Activated T-helper 1 cell treated with Interleukin-2 at 50 U/mL for 16 hours (primary cell): ENCODE measurements at places on chromosomes 13 and 19.

- DNase-seq = no peak
These were observed 5.1 kb downstream of the OR10H1 start for GRCh38 chr19:15810335-15810734.

DNA sequence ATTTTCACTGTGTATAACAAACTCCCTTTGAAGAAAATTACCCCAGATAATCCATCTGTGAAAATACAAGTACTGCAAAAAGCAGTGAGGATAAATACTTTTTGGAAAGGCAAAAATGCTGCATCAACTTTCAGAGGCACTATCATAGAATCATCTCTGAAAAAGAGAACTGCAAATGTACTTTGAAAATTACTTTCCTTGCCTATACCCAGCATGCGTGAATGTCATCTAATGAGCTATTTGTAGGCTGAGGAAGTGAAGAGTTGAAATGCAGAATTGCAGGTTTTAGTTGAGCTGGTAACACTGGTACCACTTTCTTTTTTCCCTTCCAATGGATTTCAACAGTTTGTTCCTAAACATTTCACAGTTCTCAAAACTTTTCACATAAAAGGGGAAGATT lies 196.7 kb downstream of the TBC1D4 start:
- DNase-seq = no peak

DNA sequence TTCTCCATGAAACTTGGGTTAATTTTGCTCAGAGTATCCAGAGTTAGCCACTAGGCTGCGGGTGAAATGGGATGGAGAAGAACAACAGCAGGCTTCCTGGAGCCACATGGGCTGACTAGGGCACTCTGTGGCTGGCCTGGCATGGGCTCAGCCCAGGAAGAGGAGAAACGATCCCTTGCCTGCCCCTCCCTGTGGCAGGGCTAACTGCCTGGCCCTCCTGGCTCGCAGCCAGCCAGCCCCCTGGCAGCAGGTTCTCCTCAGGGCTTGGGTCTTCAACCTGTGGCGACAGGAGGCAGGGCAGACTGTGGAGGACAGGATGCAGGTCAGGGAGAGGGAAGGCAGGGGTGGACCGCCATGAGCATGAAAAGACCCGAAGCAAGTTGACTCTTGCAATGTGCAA lies 78.7 kb upstream of the GPR183 start:
- DNase-seq = no peak

GRCh38 chr19:16223746-16224145 lies 26.0 kb downstream of the AP1M1 start:
- DNase-seq = no peak

- no peak for DNase-seq
These were observed 12.3 kb downstream of the ATP7B start for GRCh38 chr13:51998723-51999509.

DNA sequence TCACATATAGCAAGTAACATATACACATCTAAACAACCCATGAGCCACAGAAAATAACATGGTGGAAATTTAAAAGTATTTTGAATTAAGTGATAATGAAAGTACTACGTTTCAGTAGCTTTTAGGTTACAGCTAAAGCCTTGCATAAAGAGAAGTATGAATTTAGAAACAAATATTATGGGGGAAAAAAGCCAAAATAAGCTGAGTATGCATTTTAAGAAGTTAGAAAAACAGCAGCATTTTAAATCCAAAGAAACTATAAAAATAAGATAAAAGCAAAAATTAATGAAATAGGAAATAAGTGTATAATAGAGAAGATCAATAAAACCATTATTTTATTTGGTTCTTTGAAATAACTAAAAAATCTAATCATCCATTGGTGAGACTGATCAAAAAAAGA lies 89.8 kb upstream of the ARHGEF7 start:
- no peak for DNase-seq

DNA sequence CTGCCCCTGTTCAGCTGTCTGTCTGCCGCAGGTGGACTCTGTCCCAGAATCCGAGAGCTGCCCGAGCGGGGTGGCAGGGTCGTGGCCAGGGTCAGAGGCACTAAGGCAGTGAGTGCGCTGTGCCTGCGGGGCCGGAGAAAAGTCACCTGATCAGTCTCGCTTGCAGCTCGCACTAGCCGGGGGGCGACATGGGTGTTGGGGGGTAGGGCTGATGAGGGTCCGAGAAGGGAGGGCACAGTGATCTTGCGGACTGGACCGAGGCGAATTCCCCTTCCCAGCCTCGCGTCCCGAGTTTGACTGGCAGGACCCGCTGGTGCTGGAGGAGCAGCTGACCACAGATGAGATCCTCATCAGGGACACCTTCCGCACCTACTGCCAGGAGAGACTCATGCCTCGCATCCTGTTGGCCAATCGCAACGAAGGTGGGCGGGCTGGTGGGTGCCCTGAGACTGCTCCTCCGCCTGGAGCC lies 627 bp downstream of the GCDH start:
- DNase-seq = no peak

DNA sequence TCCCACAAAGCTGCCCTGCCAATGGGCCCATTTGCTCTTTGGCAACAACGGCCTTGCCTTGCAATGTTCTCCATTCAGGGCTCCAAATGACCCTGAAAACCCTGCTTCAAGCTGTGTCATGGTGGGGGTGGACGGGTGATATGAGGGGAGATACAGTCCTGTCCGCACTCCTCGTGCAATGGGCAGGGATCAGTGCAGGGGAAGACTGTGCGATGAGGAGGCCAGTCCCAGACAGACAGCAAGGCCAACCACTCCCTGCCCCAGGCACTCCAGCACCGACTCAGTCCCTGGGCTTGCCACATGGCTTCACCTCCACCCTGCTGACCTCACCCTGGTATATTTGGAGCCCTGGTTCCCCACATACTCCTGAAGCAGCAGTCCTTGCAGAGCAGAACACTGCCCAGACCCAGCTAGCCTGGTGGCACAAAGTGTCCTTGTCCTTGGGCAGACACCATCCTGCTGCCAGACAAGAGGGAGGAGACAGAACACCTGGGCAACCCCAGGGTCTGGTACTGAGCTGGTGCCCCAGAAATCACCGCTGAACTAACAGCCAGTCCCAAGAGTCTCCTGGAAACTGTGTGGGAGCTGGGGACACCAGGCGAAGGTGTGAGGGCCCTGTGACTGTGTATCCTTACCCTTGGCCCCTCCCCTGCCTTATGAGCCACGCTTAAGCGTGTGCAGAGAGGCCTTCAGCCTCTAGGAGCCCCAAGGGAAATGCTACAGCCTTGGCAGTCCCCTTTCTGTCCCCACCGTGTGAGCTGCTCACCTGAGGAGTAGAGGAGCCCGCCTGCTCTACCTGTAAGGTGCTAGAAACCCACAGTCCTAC lies 9.1 kb upstream of the SLC35E1 start:
- no peak for DNase-seq

- DNase-seq = no peak
These were observed 17.7 kb downstream of the RFX2 start for GRCh38 chr19:6092329-6093286.

DNA sequence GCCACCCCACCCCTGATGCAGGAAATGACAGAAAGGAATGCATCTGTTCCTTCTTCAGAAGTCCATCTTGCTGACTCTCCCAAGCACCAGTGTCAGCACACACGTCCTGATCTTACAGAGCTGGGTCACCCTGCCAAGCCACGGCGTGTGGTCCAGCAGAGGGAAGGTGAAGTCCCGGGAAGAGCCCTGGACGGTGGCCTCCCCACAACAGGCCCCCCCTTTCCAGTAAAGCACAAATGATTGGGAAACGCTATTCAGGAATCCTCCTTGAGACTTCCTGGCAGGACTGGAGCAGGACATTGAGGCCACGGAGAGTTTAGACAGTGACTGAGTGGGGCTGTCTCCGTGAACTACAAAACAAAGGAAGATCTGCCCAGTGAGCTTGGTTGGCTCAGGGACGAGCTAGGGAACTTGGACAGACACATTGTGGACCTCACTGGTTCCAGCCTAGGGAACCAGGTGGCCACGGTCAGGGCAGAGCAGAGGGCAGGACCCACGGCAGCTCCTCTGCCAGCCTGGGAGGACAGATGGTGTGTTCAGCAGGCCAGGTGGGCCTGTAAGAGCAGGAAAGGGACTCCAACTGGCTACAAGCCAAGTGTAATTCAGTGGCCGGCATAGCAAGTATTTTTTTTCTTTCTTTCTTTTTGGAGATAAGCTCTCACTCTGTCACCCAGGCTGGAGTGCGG lies 41.7 kb downstream of the ELL start:
- DNase-seq = no peak

GRCh38 chr19:53504885-53505284 lies 33.1 kb upstream of the ZNF331 start:
- no peak for DNase-seq

DNA sequence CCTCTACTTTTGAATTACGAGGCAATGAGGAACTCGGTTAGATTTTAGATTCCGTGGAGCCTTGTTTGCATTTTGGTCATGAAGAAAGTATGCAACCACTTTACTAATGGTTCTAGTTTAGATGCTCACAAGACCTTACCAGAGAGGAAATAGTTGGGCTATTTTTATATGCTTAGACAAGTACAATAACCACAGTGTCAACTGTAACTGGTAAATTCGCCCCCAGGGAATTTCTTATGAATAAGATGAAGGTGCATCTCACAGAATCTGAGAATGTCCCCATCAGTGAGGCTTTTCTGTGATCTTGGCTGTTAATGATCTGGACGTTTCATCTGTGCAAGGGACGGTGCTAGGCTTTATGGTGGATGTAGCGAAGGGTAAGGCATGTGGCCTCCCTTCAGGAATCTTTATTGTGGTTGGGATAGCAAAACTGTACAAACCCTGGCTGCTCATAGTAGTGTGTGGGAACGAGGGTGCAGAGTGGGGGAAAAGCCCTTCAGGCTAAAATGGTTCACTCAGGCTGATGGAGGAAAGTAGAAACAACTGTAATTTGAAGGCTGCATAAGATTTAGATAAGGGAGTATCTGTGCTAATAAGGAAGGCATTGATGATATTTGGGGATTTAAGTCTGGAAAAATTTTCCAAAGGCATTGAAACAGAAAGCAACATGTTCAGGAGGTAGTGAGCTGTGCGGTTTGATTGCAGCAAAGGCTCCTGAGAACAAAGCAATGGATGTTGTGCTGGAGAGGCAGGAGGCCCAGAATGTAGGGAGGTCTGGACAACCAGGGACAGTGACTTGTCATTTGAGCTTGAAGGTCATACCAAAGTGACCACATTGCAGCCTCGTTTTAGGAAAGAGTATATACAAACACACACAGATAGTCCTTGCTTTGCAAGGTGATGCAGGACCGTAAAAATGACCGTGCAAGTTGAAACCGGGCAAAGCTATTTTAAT lies 28.4 kb downstream of the UBAC2 start:
- no peak for DNase-seq

DNA sequence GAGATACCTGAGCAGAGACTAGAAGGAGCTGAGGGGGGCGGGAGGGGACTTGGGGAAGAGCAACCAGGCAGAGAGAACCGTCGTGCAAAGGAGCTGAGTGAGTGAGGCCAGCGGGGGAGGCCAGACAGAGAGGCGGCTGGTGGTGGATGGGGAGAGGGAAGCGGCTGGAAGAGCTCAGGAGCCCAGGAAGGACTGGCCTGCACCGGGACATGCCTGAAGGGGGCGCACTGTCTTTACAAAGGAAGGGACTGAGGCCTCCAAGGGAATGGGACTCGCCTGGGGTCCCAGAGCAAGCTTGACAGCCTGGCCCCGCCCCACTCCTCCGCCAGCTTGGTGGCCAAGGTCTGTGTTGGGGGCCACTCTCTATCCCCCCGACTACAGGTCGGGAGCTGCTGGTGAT lies 14.9 kb downstream of the ONECUT3 start:
- no peak for DNase-seq

GRCh38 chr19:45462174-45462573 lies 5.6 kb upstream of the FOSB start:
- DNase-seq = no peak

DNA sequence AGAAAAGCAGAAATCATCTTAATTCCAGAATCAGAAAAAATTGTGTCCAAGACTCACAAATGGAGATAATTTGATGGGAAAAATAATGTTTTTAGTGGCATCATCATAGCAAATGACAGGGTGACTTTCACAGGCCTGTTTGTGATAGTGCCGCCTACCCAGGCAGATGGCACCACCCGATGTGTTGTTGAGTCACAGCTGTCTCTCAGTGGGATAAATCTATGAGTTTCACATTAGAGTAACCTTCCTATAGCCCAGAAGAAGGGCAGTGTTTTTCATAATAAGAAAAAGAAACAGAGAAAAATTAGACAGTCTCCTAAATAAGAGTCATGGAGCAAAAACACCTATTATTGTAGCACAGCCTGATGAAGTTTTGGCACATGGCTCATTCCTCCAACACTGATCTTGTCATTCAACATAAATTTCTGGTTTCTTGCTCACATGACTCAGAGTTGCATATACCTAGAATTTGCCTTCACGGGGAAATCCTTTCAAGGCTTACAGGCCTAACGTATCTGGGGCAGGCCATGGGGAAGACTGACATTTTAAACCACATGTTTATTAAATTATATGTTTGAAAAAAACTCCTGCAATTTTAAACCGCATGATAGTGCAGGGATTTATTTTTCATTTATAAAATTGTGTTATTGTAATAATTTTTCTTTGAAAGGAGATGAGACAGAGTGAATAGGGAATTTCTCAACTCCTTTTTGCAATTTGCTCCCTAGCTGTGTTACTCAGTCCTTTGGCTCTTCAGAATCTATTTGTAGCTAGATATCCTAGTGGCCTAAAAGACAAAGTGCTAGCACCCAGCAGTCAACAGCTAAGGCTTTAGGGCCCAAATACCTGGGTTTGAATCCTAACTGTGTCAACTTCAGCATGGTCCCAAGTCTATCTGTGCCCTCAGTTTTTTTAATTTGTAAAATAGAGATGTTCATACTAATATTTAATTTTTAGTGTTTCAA lies 393.7 kb downstream of the NDFIP2 start:
- DNase-seq = no peak

GRCh38 chr13:37074703-37075102 lies 15.2 kb upstream of the SUPT20H start:
- no peak for DNase-seq
